Daoy (cell line): ENCODE measurements at places on chromosomes 2 and 18.

DNA sequence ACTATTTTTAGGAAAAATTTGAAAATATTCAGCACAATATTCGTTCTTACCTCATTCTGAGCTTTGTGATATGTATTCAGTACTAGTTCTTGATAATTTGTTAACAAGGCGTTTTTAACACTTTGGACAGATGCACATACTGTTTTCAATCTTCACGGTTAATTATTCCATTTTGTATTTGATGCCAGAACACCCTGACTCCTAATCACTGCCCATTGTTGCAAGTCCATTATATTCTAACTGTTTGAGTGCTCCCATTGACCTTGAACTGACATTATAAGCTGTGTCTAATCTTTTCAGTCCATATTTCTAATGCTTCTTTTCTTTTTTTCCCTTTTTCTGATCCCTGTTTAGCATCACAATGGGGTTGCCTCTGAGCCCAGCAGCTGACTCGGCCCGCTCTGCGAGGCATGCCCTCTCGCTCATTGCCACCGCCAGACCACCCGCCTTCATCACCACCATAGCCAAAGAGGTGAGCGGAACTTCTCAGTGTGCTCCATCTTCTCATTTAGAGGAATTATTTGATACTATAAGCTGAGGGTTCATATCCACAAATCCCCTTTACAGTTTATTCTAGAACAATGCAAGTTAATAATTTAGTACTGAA lies 211.3 kb upstream of the BOD1L2 start:
- no peak for DNase-seq

GRCh38 chr18:74225193-74225840 lies 66.4 kb downstream of the CYB5A start:
- no peak for DNase-seq

DNA sequence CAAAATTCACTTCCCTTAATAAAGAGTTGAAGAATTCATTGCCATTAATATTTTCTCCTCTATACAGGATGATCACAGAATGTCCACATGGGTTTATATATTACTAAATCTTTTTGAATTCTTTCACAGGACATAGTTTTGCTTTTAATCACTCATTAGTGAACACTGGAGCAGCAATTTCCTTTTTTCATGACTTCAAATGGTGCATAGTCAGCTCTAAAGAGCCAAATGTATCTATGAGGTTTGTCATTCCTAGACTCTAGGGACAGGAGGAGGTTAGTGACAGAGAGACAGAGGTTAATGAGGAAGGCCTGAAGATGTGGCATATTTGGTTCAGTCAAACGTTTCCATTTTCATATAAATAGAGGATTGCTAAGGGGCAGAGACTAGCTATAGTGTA lies 111.8 kb downstream of the FSHR start:
- no peak for DNase-seq

GRCh38 chr2:12560618-12561017 lies 156.1 kb upstream of the TRIB2 start:
- no peak for DNase-seq

DNA sequence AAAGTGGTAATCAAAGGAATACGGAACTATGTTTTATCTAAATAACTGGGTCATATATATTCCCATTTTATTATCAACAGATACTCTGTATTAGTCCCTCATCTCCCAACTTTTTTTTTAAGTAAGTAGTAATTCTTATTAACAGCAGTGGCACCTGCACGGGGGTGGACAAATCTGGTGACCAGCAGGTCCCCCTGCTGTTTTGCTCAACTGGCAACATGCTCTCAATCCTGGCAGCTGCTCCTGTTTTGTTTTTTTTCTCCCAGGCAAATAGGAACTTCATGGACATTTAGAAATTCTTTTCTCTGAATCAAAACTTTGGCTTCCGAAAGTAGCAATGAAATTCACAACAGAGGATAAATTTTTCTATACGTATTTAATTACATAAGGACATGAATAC lies 193.5 kb downstream of the SS18 start:
- no peak for DNase-seq

GRCh38 chr2:127594116-127594591 lies 51.8 kb upstream of the GPR17 start:
- DNase-seq: no peak

DNA sequence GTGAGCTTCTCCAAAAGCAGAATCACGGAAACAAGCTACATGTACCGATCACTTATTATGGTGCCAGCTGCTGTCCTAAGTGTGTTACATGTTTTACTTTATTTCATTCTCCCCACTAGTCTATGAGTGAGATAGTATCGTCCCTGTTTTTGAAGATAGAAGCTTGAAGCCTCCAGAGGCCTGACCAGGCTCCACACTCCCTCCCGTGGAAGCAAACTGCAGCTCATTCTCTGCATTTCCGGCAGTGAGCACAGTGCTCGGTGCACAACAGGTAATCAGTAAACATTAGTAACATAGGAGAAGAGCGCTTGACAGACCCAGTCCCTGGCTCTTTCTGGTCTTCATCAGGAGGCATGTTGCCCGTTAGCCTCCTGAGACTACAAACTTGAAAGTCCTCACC lies 72.9 kb downstream of the ZBTB7C start:
- no peak for DNase-seq
